ENCODE measurements at places on chromosomes 7 and 10. TPM values are rescaled to one million over a fixed set of nuclear protein-coding genes. Genes with fewer than 3 reads are reported as not detected.

The SPDYE16 gene
- 0.05 TPM for total RNA-seq

The HYAL4 gene
- not detected for total RNA-seq

The SEMA3D gene
- not detected for total RNA-seq

The CDNF gene
- 1.3 TPM for total RNA-seq

The AEBP1 gene
- 6.1 TPM for total RNA-seq
